ENCODE measurements at places on chromosomes 4 and X. TPM values are rescaled to one million over a fixed set of nuclear protein-coding genes. Genes with fewer than 3 reads are reported as not detected.

DNA sequence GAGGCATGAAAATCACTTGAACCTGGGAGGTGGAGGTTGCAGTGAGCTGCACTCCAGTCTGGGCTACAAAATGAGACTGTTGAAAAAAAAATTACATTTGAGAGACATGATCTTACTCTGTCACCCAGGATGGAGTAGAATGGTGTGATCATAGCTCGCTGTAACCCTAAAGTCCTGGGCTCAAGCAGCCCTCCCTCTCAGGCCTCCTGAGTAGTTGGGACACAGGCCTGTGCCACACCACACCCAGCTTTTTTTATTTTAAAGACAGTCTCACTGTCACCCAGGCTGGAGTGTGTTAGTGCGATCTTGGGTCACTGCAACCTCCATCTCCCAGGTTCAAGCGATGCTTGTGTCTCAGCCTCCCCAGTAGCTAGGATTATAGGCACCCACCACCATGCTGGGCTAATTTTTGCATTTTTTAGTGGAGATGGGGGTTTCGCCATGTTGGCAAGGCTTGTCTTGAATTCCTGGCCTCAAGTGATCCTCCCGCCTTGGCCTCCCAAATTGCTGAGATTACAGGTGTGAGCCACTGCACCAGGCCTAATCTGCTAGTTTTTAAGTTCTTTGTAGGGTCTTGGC is 6.1 kb downstream of the RPS3A start:
- no peak overlapping the region for H3K27ac ChIP-seq
- H3K4me3 ChIP-seq = no peak overlapping the region
- H3K4me1 ChIP-seq = peaks cover 15% of the 10 kb centered on the region
- H3K36me3 ChIP-seq = peaks cover 30% of the 10 kb centered on the region
- DNase-seq = no peak

The CACNA1F gene
- not detected for total RNA-seq

GRCh38 chrX:46965125-46965758 is 53.0 kb downstream of the JADE3 start:
- H3K4me3 ChIP-seq = no peak overlapping the region
- no peaks in the 10 kb centered on the region for H3K4me1 ChIP-seq
- no peaks in the 10 kb centered on the region for H3K27me3 ChIP-seq
- no peak for DNase-seq
- H3K36me3 ChIP-seq = no peaks in the 10 kb centered on the region
- no peak overlapping the region for H3K27ac ChIP-seq

- no peak for DNase-seq
- H3K4me3 ChIP-seq = no peak overlapping the region
- H3K36me3 ChIP-seq = no peaks in the 10 kb centered on the region
Observed at GRCh38 chr4:3303565-3303824, 10.7 kb downstream of the RGS12 start.

The SEC31A gene
- total RNA-seq = 337 TPM

DNA sequence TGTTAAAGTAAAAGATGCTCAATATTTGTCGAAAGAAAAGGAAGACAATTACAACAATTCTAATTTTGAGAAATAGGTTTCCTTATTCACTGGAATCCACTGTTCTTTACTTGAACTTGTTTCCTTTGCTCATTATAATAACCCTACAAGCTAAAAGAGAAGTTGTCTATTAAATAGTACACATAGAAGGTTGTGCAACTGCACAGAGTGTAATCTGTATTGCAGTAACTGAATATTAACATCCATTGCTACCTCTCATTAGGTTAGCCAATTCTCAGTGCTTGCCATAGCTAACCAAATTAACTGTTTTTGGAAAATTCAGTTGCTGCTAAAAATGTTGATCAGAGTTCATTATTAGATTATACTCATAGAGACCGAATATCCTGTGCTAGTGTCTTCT is 120.0 kb downstream of the PDLIM5 start:
- H3K4me1 ChIP-seq = peaks cover 86% of the 10 kb centered on the region
- no peaks in the 10 kb centered on the region for H3K36me3 ChIP-seq
- no peaks in the 10 kb centered on the region for H3K27me3 ChIP-seq
- no peak overlapping the region for H3K4me3 ChIP-seq

- DNase-seq = no peak
- no peaks in the 10 kb centered on the region for H3K27me3 ChIP-seq
- H3K4me3 ChIP-seq = no peak overlapping the region
- H3K27ac ChIP-seq = no peak overlapping the region
- H3K36me3 ChIP-seq = no peaks in the 10 kb centered on the region
Observed at GRCh38 chr4:4481399-4481994, 60.4 kb downstream of the STX18 start.

The HPGD gene
- 6.5 TPM for total RNA-seq

GRCh38 chr4:124583797-124584196 is 128.7 kb downstream of the ANKRD50 start:
- no peak overlapping the region for H3K27ac ChIP-seq
- no peaks in the 10 kb centered on the region for H3K27me3 ChIP-seq
- DNase-seq = no peak
- H3K36me3 ChIP-seq = no peaks in the 10 kb centered on the region
- no peaks in the 10 kb centered on the region for H3K4me1 ChIP-seq

The SFRP2 gene
- 70.4 TPM for total RNA-seq

GRCh38 chr4:119897260-119897659 is 169.4 kb downstream of the MAD2L1 start:
- H3K27me3 ChIP-seq = no peaks in the 10 kb centered on the region
- no peaks in the 10 kb centered on the region for H3K4me1 ChIP-seq
- H3K4me3 ChIP-seq = no peak overlapping the region
- no peaks in the 10 kb centered on the region for H3K36me3 ChIP-seq
- no peak for DNase-seq

- H3K4me1 ChIP-seq = peaks cover 8% of the 10 kb centered on the region
- H3K36me3 ChIP-seq = peaks cover 15% of the 10 kb centered on the region
- no peak overlapping the region for H3K4me3 ChIP-seq
- H3K27me3 ChIP-seq = no peaks in the 10 kb centered on the region
- H3K27ac ChIP-seq = no peak overlapping the region
- no peak for DNase-seq
Observed at GRCh38 chr4:159360549-159360948, 257.7 kb downstream of the RAPGEF2 start.

- no peak overlapping the region for H3K27ac ChIP-seq
- DNase-seq = no peak
- H3K27me3 ChIP-seq = no peaks in the 10 kb centered on the region
- H3K36me3 ChIP-seq = no peaks in the 10 kb centered on the region
- no peaks in the 10 kb centered on the region for H3K4me1 ChIP-seq
Observed at GRCh38 chr4:155899891-155900290, 3.6 kb upstream of the TDO2 start.

The SHROOM4 gene
- 16.0 TPM for total RNA-seq

The BEX5 gene
- total RNA-seq = 5.2 TPM

- no peaks in the 10 kb centered on the region for H3K36me3 ChIP-seq
- H3K27ac ChIP-seq = no peak overlapping the region
- no peak overlapping the region for H3K4me3 ChIP-seq
- H3K27me3 ChIP-seq = no peaks in the 10 kb centered on the region
- DNase-seq = no peak
Observed at GRCh38 chrX:150625875-150626274, 57.5 kb downstream of the MTM1 start.

The SSX3 gene
- not detected for total RNA-seq
